HCT116 (cell line): ENCODE measurements at places on chromosomes 12 and 14. TPM values are rescaled to one million over a fixed set of nuclear protein-coding genes. Genes with fewer than 3 reads are reported as not detected.

DNA sequence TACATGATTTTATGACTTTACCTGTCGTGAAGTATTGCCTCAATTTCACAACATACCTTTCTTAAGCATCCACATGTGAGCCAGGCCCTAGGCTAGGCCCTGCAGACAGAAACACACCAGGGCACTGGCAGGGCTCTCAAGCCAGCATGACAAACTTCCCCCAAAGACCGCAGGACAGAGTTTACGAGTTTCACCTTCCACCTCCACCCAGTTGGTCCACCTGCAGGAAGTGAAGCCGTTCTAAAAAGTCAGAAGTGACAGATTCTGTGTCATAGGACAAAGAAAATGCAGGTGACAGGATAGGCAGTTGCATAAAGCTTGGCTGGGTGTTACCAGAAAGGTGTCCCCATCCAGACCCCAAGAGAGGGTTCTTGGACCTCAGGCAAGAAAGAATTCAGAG is 382.3 kb downstream of the PCNX1 start:
- H3K27me3 ChIP-seq = no peaks in the 10 kb centered on the region
- H3K27ac ChIP-seq = no peak overlapping the region
- DNase-seq = no peak
- no peaks in the 10 kb centered on the region for H3K36me3 ChIP-seq
- H3K4me1 ChIP-seq = peaks cover 15% of the 10 kb centered on the region
- no peak overlapping the region for H3K4me3 ChIP-seq

DNA sequence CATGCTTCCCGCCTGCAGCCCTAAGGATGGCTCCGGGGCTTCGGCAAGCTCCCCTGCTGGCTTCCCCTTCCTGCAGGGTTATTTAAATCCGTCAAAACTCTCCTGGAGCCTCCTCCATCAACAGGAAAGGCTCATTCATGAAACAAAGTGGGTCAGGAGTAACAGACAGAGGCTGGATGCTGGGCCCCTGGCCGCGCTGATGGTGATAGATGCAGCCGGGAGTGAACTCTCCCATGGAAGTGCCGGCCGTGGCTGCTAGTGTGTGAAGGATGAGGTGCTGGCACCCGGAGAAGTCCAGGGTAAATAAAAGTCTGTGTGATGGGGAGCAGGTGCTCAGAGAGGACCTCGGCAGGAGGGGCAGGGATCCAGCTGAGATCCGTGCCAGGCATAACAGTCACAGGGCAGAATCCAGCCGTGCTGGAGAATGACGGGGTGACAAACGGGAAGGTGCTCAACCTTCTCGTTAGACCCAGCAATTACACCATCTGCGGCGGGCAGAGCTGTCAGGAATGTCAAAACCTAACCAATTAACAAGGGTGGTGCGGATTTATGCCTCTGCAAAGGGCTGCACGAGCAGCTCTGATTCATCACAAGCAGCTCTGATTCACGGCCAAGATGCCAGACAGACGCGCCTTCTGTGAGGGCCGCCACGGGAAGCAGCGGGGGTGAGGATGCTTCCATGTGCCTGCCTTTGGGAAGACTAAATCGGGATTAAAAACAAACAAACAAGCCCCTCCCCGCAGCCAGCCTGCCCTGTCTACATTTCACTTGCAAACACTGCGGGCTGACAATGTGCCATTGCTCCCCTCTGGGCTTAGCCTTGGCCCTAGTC is 55.6 kb downstream of the SYNE3 start:
- H3K4me3 ChIP-seq = peak overlapping the region; percentile 4; the same call in 1 of the 2 replicates
- no peaks in the 10 kb centered on the region for H3K36me3 ChIP-seq
- H3K27ac ChIP-seq = no peak overlapping the region
- H3K4me1 ChIP-seq = peaks cover 11% of the 10 kb centered on the region
- DNase-seq = peak; percentile 37

GRCh38 chr12:32051511-32052211 is 55.0 kb upstream of the BICD1 start:
- H3K36me3 ChIP-seq = no peaks in the 10 kb centered on the region
- DNase-seq = peak; percentile 48
- H3K4me1 ChIP-seq = peaks cover 13% of the 10 kb centered on the region
- no peaks in the 10 kb centered on the region for H3K27me3 ChIP-seq
- H3K27ac ChIP-seq = no peak overlapping the region

GRCh38 chr14:96239711-96240141 is 16.3 kb upstream of the BDKRB1 start:
- H3K27me3 ChIP-seq = no peaks in the 10 kb centered on the region; the same call in 1 of the 2 replicates
- H3K4me3 ChIP-seq = no peak overlapping the region
- no peaks in the 10 kb centered on the region for H3K36me3 ChIP-seq
- DNase-seq = no peak
- no peaks in the 10 kb centered on the region for H3K4me1 ChIP-seq

Gene KCNA1
- total RNA-seq = not detected

Gene EML1
- 7.4 TPM for total RNA-seq

Gene RILPL2
- 2.3 TPM for total RNA-seq
